ENCODE measurements at places on chromosomes 5 and 9.

DNA sequence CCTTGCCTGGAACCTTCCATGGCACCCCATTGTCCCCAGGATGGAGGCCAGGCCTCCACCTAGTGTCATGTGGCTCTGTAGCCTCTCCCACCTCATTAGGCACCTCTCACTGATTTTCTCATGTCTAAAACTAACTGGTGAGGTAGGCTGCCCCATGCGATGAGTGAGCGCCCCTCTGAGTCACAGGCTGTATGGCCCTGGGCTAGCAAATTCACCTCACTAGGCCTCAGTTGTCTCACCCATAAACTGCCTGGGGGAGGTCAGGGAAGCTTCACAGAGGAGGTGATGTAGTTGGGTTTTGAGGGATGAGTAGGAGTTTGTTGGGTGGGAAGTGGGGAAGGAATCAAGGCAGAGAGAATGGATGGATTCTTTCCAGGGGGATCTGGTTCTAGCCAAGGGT is 8.8 kb downstream of the RXRA start:
- DNase-seq, result no peak

DNA sequence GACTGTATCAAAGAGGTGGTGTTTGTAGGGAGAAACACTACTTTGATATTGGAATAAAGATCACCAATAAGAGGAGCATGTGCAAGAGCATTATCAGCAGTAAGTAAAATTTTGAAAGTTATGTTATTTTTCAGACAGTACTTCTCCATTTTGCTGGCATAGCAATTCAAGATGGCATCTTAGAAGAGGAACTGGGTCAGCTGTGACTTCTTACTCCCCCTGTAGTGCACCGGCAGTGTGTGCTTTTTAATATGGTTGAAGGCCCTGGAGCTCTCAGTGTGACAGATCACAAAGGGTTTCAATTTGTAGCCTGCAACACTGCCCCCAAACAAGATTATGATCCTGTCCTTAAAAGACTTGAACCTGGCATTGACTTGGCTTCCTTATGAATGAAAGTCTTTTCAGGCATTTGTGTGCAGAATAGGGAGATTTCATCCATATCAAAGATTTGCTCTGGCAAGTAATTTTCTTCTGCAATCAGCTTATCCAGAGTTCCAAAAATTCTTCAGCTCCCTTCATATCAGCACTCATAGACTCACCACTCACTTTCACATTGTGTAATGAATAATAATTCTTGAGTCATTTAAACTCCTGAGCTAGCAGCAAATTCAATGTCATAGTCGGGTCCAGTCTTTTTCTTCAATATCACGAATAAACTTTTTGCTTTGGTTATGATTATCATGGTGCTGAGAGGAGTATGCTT is 105.7 kb upstream of the MAMDC2 start:
- no peak for DNase-seq

- no peak for DNase-seq
Observed at GRCh38 chr5:120405286-120405864, 58.7 kb upstream of the PRR16 start.

GRCh38 chr5:69030358-69031062 is 63.3 kb upstream of the SLC30A5 start:
- no peak for DNase-seq

GRCh38 chr5:58871648-58872242 is 288.9 kb downstream of the RAB3C start:
- peak; percentile 33 for DNase-seq

DNA sequence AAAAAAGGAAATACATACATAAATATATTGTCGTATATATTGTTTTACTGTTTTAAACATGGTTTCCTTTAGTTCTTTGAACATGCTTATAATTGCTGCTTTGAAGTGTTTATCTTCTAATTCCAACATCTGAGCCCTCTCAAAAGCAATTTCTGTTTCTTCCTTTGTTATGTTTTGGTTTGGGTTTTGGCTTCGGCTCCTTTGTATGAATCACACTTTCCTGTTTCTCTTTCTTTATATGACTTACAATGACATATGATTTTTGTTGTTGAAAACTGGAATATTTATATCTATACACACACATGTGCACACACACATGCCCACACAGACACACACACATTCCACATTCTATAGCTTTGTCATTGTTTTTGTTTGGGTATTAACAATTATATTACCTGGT is 1206.7 kb downstream of the CDH12 start:
- DNase-seq, result no peak

DNA sequence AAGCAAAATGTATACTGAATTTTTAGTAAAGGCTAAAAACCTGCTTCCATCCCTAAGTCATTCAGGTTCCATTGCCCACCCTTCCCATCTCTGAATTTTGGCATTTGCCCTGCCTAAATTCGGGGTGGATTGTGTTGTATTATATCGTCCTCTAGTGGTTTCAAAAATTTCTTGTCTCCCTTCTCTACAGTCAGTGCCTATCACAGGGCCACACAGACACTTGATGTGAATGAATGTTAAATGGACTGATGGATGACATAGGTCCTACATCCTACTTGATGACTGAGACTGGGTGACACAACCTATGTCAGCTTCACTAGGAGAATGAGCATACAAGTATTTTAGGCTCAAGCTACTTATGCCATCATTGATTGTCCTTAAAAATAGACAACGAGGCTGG is 45.6 kb upstream of the SLC30A5 start:
- no peak for DNase-seq

DNA sequence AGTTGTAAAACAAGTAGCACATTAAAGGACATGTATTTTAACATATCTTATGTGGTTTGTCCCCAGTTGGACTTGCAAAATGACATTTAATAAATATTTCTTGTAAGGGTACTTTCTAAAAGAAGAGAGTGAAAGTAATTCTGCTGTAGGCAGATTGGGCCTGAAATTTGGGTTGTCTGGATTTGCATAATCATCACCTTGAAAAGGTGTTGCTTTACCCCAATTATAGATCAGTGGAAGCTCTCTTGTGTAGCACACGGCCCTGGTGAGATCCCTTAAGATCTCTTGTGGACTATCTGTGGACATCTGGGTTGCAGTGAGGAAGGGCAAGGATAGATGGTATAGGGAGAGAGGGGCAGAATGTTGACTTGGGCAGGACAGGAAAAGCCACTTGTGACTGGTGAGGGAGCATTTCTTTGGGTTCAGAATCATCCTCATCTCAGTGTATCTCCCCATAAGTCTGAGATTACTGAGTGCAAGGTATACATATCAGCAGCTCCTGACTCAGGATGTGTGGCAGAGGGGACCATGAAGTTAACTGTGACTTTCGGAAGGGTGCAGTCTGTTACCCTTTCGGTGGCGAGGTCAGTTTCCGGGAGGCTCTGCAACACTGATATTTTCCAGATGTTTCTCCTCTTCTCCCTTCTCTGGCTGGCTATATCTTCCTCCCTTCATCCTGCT is 2.0 kb upstream of the TNFAIP8 start:
- no peak for DNase-seq

DNA sequence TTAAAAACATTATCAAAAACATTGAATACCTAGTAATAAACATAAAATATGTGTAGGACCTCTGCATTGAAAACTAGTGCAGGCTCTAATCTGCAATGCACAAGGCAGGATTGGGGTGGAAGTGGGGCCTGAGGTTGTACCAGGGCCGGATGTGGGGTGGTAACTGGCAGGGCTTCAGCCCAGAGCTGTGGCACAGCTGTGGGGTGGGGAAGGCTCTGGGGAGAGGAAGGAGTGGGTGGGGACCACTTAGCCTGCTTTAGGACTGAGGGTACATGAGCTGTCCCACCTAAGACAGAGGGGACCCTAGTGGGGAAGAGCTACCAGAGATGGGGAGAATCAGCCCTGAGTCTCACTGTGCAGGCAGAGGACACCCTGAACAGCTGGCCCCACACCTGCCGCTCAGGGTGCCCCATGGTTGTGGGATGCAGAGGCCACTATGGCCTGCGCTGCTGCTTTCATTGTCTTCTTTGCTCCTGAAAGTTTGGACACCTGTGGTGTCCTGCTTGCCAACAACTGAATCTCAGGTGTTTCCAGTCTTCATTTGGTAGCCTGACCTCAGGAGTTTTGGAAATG is 311.4 kb downstream of the TLE4 start:
- no peak for DNase-seq

- no peak for DNase-seq
Observed at GRCh38 chr9:22512495-22512894, 65.9 kb downstream of the DMRTA1 start.

DNA sequence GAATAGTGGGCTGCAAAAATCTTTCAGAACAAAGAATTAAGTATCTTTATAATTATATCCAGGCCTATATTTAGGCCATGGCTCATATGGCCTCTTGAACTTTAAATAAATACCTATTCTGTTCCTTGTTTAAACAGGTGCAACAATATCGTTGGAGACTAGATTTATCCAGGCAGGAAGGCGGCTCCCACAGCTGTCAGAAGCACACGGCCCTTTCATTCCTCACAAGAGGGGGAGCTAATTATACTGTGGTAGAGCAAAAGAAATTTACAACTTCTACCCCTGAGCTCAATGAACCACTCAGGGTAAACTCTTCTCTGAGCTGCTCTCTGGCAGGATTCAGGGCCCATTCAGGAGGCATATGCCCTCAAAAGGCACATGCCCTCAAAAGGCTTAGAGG is 31.3 kb downstream of the TMEM174 start:
- peak; percentile 22 for DNase-seq

DNA sequence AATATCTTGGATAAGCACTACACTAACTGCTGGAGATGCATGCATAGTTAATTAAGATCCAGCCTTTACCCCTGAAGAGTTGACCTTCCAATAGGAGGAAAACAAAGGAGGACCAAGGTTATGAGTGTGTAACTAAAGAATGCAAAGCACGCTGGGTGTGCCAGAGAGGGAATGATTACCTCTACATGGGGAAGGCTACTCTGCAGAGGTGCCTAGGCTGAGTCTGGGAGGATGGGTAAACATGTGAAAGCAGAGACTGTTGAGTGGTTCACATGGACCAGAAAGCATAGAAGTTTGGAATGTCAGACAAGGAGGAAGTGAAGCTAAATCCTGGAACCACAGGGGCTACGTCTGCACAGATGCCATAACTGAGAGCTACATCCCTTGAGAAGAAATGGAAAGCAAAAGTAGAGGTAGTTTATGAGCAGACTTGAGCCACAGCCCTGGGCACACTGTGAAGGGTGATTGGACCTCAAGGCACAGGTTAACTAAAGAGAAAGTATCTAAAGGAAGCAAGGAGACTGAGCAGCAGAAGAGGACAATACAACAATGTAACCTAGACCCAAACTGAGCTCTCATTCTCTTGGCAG is 176.2 kb downstream of the DENND1A start:
- DNase-seq, result no peak

DNA sequence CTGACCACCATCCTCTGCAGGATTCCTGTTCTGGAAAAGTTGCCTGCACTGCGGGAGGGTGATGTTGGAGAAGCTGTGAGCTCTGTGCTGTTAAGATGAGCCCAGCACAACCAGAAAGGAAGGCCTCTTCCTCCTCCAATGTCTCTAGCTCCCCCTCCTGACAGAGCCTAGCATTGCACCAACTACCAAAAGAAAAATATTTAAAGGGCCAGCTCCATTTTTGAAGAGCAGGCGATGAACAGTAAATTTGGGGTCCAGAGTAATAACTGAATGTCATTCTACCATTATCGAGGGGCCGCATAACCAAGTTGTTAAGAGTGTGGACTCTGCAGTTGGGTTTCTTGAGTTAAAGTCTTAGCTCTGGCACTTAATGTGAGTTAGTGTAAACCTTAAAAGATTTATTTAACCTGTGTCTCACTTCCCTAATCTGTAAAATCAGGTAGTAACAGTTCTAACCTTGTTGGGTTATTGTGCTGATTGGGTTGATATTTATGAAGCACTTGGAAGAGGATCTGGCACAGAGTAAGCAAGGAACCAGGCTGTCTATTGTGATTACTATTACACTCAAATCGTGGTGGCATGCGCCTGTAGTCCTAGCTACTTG is 3.9 kb downstream of the TEX53 start:
- DNase-seq, result peak; percentile 77

- DNase-seq, result peak; percentile 90
Observed at GRCh38 chr5:127934791-127935256, 148.7 kb upstream of the SLC12A2 start.

DNA sequence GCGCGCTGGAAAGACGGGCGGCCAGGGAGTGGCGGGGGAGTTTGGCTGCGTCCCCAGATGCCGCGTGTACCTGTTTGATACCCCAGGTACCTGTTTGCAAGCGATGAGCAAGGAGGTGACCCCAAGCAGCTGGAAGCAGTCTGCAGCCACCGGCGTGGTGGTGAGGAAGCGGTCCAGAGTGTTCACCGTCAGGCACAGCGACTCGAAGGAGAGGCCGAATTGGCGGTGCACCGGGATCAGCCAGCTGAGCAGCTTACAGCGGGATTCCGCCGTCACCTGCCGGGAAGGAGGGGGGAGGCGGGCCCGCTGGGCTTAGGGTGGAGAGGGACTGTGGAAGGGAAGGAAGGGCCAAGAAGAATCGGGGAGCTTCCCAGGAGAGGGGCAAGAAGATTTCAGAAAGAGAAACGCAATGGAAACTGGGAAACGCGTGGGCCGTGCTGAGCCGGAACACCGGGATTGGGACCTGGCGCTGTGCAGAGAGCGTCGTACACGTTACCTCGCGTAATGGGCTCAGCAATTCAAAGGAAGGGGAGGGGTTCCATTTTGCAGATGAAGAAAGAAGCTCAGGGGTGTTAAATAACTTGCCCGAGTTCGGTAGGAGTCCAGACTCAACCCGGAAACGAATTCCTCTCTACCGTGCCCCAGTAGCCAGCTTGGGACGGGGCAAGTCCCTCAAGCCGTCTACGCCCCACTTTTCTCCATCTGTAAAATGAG is 980 bp downstream of the CCNO start:
- DNase-seq, result peak; percentile 82

DNA sequence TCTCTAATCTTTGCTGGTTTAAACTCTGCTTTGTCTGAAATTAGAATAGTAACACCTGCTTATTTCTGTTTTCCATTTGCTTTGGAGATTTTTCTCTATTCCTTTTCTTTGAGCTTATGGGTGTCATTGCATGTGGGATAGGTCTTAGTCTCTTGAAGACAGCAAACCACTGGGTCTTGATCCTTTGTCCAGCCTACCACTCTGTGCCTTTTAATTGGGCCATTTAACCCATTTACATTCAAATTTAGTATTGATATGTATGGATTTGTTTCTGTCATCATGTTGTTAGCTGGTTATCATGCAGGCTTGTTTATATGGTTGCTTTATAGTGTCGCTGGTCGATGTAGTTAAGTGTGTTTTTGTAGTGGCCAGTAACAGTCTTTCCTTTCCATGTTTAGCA is 914.7 kb downstream of the MAT2B start:
- no peak for DNase-seq

DNA sequence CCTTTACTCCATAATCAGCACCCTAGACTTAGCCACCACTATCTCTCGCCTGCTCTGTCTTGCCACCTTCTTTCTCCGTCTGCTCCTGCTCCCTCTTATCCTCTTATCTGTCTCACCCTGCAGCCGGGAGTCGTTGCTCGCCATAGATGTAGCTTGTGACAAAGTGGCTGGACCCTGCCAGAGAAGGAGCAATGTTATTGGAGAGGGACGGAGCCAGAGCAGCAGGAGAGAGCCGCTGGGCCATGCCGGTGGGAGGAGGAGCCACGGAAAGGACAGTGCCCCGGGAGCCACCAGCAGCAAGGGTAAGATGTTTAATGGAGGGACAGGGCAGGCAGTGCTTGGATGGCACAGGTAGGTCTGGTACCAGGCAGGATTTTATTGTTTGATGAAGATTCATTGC is 137.3 kb downstream of the SEC61B start:
- no peak for DNase-seq

GRCh38 chr5:61277190-61277589 is 54.9 kb upstream of the ZSWIM6 start:
- no peak for DNase-seq

GRCh38 chr5:65128226-65128625 is 353.5 kb downstream of the ADAMTS6 start:
- no peak for DNase-seq

- DNase-seq, result no peak
Observed at GRCh38 chr5:167949435-167949834, 342.0 kb upstream of the WWC1 start.
